Activated T-cell treated with anti-CD3 and anti-CD28 coated beads for 48 hours (primary cell): ENCODE measurements at places on chromosomes 12 and 14.

- peak; percentile 40 for DNase-seq
Observed at GRCh38 chr12:7959701-7960121, 23.7 kb upstream of the SLC2A3 start.

- no peak for DNase-seq
Observed at GRCh38 chr12:15151161-15152091, 69.8 kb downstream of the RERG start.

DNA sequence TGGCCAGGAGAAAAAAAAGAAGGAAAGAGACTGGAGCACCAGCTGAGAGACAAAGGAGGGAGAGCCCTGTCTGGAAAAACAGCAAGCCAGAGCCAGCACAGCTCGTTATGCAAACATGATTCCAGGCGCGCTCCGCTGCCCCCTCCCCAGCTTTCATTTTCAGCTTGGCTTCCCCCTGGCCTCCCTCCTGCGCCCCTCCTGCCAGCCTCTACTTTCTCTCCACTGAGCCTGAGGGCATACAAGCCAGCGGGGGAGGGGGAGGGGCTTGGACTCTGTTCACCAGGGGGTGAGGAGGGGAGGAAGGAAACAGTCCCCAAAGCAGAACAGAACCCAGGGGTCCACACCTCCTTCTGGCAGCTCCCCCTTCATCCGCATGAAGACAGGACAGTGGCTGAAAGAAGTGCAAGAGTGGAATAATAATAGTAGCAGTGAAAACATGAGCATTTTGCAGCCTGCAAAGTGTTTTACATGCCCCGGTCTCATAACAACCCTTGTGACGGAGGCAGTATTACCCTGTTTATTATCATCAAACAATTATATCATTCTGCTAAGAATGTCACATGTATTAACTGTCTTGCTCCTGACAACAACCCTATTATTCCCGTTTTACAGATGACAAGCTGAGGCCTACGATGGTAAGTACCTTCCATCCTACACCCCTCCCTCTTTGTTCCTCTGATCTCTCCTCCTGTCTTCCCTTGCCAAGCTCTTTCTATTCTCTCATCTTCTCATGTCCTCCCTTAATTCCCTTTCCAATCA is 24.2 kb downstream of the SMUG1 start:
- no peak for DNase-seq

DNA sequence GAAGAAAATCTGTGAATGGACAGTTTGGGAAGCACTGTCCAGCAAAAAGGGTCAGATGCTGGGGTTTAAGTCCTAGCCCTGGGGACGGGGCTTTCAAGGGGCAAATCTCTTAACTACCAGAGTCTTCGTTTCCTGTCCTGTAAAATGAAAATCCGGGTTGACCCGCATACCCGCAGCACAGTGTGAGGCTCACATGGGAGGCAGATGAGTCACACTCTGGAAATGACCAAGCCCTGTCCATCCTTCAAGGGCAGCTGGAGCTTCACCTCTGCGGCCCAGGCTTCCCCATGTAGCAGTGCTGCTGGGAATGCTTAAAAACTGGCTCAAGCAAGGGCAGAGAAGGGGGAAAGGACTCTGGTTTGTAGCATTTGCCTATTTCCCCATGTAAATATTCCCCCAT is 19.0 kb downstream of the FAM181A start:
- DNase-seq = no peak

GRCh38 chr12:28328967-28329366 is 138.7 kb downstream of the CCDC91 start:
- DNase-seq = no peak

- DNase-seq = no peak
Observed at GRCh38 chr12:94686834-94687628, 36.7 kb upstream of the TMCC3 start.

GRCh38 chr12:62130834-62131552 is 129.2 kb upstream of the USP15 start:
- DNase-seq = no peak

DNA sequence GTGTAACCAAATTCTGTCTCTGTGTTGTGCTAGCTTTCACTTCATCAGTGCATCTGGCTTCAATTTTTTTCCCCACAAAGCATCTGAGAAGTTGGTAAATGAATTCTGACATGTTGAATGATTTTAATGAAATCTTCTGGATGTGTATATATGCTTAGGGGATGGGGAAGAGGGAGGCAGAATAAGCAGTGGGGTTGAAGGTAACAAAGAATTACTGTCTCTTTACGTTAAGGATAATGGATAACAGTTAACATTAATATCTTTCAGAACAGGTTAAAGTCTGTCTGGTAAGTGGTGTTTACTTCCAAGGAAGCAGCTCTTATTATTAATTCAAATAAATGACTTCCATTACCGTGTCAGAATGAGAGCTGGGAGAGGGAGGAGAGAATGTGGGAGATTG is 261.7 kb downstream of the ERC1 start:
- DNase-seq = no peak

DNA sequence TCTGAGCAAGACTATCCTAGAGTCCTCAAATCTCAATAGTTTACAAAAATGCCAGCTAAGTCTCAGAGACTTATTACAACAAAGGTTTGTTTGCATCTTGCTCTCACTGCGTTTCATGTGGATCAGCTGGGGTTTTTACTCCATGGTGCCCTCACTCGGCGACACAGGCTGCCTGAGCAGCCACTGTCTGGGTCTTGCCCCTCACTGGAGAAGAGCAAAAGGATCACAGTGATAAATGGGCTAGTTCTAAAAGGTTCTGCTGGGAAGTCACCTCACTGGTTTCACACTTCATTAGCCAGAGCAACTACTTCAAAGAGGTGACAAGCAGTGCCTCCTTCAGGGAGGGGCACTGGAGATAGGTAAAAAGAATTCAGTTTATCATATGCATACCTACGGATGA is 392.0 kb downstream of the RPL10L start:
- DNase-seq = no peak

GRCh38 chr14:61552241-61552640 is 143.1 kb upstream of the HIF1A start:
- no peak for DNase-seq

DNA sequence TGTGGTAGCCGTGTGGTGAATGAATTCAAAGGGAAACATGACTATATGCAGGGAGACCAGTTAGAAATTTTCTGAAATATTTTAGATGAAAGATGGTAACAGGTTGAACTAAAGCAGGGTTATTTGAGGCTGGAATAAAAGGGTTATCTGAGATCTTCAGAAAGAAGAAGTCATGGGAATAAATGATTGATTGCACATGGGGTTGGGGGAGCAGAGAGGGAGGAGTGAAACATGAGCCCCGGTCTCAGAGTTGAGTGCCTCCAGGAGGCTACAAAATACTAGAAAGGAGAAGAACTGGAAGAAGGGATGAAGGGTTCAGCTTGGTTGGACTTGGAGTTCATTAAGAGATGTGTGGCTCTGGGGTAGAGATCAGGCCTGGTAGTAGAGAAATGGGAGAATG is 16.3 kb upstream of the FGF23 start:
- no peak for DNase-seq

GRCh38 chr14:76716285-76716684 is 45.0 kb upstream of the VASH1 start:
- no peak for DNase-seq

- DNase-seq = no peak
Observed at GRCh38 chr12:106149096-106149784, 10.5 kb upstream of the NUAK1 start.

DNA sequence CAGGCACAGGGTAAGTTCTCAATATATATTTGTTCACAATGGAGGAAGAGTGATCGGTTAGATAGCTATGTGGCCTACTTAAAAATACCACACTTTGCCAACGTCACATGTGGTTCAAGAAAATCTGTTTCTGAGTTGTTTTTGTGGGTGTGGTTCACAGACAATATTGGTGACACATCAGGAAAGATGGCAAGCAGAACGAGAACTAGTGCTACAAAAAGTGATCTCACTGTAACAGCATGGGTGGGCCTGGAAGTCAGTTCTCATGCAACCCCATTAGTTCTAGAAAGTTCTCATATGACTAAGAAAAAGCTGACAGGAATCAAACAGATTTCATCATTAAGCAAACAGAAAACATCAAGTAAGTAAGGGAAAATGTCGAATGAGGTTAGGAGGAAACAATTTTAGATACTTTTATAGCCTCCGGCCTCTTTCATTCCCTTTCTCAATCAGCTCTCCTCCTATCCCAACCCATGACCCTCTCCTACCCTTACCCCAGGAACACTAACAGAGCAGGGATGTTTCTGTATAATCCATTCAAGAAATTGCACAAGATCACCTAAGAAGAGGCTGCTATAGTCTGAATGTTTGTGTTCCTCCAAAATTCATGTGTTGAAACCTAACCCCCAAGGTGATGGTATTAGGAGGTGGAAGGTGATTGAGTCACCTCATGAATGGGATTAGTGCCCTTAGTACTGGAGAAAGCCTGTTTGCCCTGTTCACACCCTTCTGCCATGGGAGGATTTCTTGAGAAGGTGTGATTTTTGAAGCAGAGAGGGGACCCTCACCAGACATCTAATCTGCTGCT is 15.5 kb upstream of the NTN4 start:
- no peak for DNase-seq

- no peak for DNase-seq
Observed at GRCh38 chr12:111780166-111780565, 13.4 kb downstream of the ALDH2 start.

GRCh38 chr14:101223561-101224162 is 320.1 kb upstream of the RTL1 start:
- DNase-seq = no peak

GRCh38 chr14:98514016-98514415 is 758.0 kb downstream of the BCL11B start:
- no peak for DNase-seq

DNA sequence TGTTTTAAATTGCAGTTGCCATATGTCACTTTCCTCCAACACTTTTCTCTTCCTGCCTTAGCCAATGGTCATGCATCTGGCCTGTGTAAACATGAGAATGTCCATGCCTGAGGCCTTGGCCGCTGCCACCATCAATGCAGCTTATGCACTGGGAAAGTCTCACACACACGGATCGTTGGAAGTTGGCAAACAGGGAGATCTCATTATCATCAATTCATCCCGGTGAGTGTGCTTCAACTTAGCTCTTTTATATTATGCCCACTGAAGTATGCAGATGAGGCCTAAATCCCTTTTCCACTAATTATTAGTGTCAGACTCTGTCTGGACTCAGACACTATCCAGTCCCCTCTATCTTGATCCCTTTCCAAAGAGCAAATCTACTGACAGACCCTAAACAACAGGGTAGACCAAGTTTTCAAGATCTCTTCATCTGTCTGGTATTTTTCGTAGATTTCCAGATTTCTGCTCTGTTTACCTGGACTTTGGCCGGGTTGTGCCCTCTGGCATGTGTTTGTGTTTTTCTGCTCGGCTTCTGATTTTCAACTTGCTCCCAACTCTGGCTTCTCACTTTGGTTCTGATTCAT is 23.2 kb downstream of the AMDHD1 start:
- no peak for DNase-seq

GRCh38 chr14:34052658-34053014 is 101.8 kb upstream of the EGLN3 start:
- no peak for DNase-seq

DNA sequence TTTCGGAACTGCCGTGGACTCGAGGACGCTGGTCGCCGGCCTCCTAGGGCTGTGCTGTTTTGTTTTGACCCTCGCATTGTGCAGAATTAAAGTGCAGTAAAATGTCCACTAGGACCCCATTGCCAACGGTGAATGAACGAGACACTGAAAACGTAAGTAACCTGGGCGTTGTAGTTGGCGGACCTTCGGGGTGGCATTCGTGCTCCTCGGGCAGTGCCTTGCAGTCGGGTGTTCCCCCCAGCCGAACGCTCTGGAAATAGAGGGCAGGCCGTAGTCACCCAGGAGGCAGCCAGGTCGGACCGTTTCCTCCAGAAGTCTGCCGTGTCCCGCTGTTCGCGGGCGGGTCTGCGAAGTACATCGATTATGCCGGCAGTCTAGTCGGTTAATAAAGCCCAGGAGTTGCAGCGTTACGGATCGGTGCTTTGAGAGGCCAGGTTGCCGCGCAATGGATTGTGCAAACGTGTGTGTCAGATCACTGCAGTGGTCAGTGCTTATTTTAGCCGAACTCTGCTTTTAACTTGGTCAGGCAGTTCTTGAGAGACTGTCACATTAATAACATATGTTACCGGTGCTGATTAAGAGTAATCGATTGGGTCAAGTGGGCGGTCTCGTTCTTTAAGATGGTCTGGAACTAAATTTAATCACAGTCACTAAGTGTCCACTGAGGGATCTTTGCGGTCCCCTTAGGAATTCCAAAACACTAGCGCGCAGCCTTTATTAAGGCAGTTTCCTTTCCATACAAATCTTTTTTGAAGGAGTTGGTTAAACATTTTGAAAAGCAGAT is 906 bp downstream of the MARK3 start:
- peak; percentile 11 for DNase-seq

GRCh38 chr12:24796876-24797275 is 152.0 kb downstream of the BCAT1 start:
- DNase-seq = no peak

DNA sequence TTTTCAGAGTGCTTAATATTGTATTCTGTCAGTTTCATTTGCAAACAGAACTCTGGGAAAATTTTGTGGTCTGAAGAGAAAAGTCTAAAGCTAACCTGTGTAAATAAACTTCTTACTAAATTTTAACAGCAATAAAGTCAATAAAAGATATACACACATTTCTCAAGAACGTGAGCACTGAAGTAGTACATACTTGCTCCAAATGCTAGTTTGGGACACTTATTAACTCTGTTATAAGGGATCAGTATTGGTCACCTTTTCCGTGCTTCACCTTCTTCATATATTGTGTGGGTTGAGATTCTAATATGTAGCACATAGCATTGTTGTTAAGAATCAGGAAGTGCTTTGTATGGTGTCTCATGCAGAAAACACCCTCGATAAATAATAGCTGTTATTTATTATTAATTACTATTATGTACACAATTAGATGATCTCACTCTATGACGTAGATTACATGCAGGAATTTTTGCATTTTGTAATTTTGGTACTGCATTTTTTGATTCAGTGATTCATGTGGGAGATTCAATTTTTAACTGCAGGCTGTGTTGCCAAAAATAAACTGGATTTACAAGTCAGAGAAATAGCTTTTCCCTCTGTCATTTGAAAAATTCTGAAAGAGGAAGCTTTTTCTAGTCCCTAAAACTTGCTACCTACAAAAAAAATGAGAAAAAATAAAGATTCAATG is 300.9 kb downstream of the ACSS3 start:
- no peak for DNase-seq

DNA sequence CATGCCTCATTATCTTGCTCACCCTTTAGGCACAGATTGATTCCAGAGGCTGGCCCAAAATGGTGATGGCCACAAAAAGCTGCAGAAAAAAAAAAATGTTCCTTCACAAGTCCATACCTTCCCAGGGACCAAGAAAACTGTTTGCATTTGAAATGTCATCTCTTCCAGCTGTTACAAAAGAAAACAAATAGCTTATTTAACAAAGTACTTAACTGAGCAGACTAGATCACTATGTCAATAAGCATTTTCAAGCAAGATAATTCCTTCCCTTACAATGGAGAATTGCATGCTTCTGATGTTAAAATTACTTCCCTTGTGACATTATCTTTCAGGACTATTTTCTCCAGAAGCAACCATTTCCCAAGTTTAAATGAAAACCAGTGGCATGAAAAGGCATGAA is 377.9 kb upstream of the KITLG start:
- DNase-seq = no peak
